ENCODE measurements at places on chromosomes 16 and 17.

GRCh38 chr16:75379911-75380847 lies 53.1 kb downstream of the CFDP1 start:
- DNase-seq = no peak

- DNase-seq = no peak
Measured at GRCh38 chr17:65055280-65055707, 1.2 kb downstream of the GNA13 start.

GRCh38 chr17:56441308-56441707 lies 152.2 kb upstream of the NOG start:
- no peak for DNase-seq

DNA sequence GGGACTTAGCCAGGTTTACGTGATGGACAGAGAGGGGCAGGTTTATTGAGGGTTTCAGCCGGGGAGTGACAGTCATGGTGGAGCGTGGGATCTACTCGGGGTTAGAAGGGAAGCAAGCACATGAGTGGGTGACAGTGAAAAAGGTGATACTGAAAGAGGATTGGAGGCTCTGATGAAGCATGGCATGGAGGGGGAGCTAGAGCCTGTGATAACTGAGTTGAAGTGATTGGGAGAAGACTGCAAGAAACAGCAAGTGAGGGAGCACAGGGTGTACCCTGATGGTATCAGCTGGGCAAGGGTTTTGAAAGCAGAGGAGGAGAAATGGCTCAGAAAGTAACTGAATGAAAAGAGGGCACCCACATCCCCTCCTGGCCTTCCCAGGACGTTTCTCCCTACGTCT lies 6.7 kb upstream of the KSR1 start:
- DNase-seq = no peak
